ENCODE measurements at places on chromosomes 6 and 20.

DNA sequence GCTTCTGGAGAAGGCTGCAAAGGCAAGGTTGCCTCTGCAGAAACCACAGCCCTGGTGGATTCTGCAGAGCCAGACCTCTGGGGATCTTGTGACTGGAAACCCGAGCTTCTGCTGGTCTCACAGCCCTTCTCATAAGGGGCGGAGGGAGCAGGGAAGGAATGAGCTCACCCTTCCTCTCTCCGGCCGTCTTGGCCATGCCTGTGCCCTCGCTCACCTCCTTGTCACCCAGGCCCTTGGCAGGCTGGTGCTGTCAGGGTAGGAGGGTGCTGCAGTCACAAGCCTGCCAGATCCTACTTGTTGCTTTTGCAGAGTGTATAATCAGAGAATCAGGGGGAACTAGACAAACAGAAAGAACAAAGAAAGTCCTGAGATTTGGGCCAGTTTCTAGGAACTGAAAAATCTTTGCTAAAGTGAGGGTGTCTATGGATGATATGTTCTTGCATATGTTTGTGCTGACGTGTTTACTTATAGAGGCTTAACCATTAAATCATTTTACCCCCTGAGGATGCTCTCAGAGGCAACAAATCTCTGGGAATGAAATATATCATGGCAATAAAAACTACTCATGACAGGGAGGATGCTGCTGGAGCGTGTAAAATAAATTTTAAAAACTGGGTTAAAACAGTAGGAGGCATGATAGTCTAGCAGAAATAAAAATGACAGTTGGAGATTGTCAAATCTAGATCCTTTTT, 244.9 kb upstream of the SOX4 start:
- no peak for DNase-seq

GRCh38 chr20:32966881-32967781, 37.1 kb downstream of the SUN5 start:
- peak; percentile 65 for DNase-seq

DNA sequence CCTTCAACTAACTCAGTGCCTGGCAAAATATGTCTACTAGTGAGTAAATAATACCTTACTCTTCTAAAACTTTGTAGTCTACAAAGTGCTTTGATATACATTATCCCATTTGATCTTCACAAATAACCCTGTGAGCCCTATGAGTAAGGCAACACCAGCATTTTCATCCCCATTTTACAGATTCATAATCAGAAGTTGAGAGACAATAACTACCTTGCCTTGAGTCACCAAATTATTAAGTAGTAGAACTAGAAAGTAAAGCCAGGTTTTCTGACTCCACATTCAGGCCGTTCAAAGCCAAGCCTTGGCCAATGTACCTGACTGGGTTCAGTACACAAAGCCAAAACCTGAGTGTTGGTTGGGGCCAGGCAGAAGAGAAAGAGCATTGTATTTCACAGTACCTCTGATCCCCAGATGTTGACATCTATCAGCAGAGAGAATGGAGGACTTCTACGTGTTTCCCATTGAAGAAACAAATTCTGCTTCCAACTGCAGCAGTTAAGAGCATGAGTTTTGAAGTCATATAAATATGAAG, 111.3 kb upstream of the LGSN start:
- DNase-seq: no peak

GRCh38 chr6:75024828-75025227, 181.0 kb downstream of the COL12A1 start:
- DNase-seq: no peak

- DNase-seq: no peak
Measured at GRCh38 chr20:841568-842546, 8.3 kb downstream of the FAM110A start.

- no peak for DNase-seq
Measured at GRCh38 chr20:62277253-62277652, 25.5 kb upstream of the ADRM1 start.

DNA sequence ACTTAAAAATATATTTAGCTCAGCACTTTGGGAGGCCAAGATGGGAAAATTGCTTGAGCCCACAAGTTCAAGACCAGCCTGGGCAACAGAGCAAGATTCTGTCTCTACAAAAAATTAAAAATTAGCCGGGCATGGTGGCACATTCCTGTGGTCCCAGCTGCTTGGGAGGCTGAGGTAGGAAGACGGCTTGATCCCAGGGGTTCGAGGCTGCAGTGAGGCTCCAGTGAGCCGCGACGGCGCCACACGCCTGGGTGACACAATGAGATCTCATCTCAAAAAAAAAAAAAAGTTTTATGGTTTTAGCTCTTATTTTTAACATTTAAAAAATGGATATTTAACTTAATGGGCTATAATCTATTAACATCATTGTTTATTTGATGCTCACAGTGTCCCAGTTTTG, 97.2 kb upstream of the RIPOR2 start:
- DNase-seq: no peak

- no peak for DNase-seq
Measured at GRCh38 chr6:136846046-136846445, 23.7 kb downstream of the PEX7 start.

- no peak for DNase-seq
Measured at GRCh38 chr6:47062346-47062745, 20.2 kb upstream of the ADGRF1 start.

GRCh38 chr6:3946778-3947177, 97.6 kb downstream of the FAM50B start:
- DNase-seq: no peak

- DNase-seq: no peak
Measured at GRCh38 chr20:48186915-48187314, 401.6 kb upstream of the SULF2 start.

DNA sequence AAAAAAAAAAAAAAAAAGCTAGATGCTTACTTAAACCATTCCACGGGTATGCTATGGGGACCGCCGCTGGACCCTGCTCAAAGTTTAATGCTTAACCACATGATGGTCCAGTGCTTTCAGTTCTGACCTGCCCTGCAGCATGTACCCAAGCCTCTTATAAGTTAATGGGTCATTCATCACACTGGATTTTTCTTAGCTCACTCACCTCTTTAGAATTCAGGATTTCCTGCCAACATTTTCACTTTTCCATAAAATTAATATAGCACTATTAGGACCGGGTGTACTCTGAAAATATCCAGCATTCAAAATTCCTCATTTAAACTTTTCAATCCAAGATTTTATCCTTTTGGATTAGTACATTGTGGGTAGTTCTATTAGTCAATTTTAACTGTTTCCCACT, 140.8 kb downstream of the ALDH8A1 start:
- DNase-seq: no peak

GRCh38 chr6:138691595-138692057, 81.9 kb upstream of the CCDC28A start:
- no peak for DNase-seq

DNA sequence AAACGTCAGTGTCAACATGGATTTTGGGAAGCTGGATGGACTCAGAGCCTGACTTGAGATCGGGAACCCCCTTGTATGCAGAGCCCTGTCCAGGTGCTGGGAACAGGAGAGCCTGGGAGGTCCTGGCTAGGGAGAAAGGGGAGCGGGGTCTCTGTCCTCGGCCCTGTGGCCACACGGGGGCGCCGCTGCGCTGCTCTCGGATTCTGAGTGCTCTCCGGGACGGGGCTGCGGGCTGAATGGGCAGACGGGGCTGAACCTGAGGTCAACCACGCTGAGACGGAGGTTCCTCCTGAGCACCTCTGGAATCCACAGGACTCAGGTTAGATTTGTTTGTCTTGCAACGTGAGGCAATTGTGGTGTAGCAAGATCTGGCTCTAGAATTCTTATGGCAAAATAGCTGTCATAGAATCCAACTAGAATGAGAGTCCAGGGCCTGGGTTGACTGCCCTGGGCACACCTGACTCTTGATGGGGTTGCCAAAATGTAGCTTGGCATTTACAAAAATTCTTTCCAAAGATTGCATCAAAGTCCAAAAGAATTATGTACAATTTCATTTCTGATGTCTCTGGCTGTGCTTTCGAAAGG, 20.6 kb upstream of the HLA-F start:
- no peak for DNase-seq

DNA sequence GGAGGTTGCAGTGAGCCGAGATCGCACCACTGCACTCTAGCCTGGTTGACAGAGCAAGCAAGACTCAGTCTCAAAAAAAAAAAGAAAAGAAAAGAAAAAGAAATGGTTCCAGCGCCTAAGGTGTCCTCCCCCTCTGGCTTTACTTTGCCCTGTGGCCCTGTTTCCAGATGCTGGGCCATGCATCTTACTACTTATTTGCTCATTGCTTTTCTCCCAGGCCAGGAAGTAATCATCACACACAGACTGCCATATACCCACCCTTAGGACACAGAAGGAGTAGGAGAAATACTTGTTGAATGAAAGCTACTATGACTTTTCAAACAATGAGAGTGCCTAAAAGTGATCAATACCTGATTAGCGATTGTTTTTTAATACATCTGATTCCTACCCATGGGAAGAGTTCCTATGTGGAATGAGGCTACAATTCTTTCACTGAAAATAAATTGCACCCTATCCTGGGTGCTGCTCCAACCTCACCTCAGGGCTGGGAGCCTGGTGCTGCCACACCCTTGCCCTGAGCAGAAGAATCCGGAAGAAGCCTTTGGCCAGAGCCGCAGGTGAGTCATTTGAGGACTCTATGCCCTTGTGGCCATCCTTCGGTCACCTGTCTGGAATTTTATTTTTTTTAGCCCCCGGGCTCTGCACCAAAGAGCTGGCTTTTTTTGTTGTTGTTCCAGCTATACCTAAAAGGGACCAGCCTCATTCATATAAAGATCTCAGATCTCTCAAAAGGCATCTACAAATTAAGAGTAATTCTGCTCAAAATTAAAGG, 22.7 kb upstream of the TFAP2C start:
- DNase-seq: no peak

DNA sequence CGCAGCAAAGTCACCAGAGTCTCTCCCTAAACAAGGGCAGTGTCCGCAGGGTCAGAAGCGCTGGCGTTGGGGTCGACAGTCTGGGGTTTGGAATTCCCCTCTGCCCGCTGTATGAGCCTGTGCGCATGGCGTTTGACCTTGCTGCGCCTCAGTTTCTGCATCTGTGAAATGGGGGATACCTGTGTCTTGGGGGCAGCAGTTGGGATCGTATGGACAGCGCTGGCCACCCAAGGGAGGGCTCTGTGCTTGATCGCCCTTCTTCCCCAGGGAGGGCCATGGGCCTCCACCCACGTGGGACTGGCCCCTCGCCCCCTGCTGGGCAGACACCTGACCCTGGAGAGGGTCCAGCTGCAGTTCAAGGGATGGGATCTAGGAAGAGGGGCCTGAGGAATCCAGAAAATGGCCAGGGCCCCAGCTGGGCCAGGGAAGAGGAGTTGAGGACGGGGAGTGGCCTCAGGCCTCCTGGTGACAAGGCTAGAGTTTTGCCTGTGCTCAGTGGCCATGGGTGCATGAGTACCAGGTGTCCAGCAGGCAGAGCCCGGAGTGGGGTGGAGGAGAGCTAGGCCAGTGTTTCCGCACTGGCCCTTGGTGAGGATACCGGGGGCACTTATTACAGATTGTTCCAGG, 26.4 kb upstream of the PHACTR3 start:
- DNase-seq: no peak

GRCh38 chr6:131231103-131231502, 95.8 kb downstream of the AKAP7 start:
- no peak for DNase-seq

DNA sequence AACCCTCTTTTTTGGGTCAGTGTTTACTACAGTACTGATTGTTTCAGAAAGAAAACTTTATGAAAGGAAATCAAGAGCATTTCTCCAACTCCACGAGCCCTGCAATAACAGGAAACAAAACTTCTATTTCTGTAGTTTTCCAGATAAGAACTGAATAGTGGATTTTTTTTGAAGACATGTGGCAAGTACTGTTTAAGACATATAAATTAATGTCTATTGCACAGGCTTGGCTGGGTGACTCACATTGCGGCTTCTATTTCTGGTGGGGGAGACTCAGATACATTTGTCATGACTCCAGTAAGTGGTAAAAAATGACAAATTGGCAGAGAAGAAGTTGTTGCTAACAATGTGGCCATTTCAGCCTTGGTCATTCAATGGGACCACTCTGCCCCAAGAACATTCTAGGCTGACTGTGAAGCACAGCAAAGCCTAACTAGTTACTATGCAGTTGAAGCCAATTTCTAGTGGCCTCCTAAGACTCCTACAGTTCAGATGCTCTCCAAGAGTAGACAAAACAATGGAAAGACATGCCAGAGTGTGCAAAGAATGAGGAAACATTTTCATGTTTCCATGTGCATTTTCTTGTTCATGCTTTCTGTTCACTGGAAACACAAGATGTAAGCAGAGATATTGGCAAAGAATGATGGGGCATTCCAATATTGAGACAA, 200.9 kb downstream of the EDN1 start:
- no peak for DNase-seq

DNA sequence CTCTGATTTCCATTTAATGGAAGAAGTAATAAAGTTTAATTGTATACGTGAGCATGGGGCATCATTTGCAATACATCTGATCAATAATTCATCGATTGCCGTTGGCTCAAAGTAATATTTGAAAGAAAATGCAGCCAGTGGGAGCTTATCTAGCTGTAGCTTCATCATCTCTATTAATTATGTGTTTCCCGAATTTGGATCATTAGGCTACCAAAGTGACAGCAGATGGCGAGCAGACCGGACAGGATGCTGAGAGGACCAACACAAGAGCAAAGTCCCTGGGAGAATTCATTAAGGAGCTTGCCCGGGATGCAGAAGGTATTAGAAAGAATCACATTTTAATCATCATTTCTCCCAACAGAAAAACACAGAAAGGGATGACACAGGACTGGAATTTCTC, 327.1 kb downstream of the ARHGAP18 start:
- DNase-seq: no peak

GRCh38 chr6:113433335-113433991, 423.7 kb upstream of the MARCKS start:
- DNase-seq: no peak

All from type B pancreatic cell (in vitro differentiated cells).